Cardiac muscle cell (in vitro differentiated cells and primary cell): ENCODE measurements at places on chromosomes 1 and 21. TPM values are rescaled to one million over a fixed set of nuclear protein-coding genes. Genes with fewer than 3 reads are reported as not detected.
A peak's percentile ranks its signal among the peaks of the same experiment; 100 is the strongest.

GRCh38 chr1:201396861-201397464 lies 2.2 kb downstream of the LAD1 start:
- H3K4me1 ChIP-seq, result peaks cover 46% of the 10 kb centered on the region
- H3K27ac ChIP-seq, result no peak overlapping the region
- no peaks in the 10 kb centered on the region for H3K36me3 ChIP-seq
- no peak overlapping the region for H3K4me3 ChIP-seq

DNA sequence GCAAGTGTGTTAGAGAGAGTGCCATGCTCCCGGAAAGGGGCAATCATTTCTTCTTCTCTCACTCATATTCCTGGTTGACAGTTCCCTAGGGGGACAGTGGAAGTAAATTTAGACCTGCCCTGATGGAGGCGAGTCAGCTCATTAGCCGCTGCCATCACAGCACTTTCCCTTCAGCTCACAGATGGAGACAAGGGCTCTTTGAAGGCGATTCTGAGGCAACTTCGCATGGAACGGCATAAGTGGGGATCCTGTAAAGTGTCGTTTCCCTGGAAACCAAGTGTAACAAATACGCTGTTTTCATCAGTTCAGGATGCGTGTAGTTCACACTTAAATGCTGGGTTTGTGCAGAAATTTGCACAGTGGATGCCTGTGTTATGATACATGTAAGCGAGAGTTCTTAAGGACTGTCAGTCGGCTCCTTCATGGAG lies 114.5 kb upstream of the TMPRSS15 start:
- no peak overlapping the region for H3K4me3 ChIP-seq
- no peaks in the 10 kb centered on the region for H3K36me3 ChIP-seq
- H3K4me1 ChIP-seq, result no peaks in the 10 kb centered on the region
- no peak for DNase-seq

GRCh38 chr1:98325646-98326440 lies 335.7 kb upstream of the SNX7 start:
- H3K4me1 ChIP-seq, result no peaks in the 10 kb centered on the region
- H3K4me3 ChIP-seq, result no peak overlapping the region
- no peak overlapping the region for H3K27ac ChIP-seq
- peak; percentile 92 for DNase-seq
- no peaks in the 10 kb centered on the region for H3K36me3 ChIP-seq
- H3K27me3 ChIP-seq, result no peaks in the 10 kb centered on the region

DNA sequence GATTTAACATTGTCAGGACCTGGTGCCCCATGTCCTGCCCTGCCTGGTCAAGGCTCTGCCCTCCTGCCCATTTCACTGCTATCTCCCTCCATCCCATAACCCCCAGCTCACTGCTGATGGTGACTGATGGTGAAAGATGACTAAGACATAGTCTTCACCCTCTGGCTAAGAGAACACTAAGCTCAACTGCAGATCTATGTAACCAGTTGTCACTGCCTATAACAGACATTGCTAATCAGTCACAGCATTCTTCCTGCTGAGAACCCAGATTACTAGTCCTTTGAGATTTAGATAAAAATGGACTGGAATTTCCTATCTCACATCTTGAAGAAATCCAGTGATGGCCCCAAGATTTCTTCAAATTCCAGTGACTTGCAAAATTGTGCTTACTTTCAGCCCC lies 8.0 kb upstream of the ZNF362 start:
- H3K27me3 ChIP-seq, result no peaks in the 10 kb centered on the region
- H3K27ac ChIP-seq, result no peak overlapping the region
- no peak for DNase-seq
- H3K36me3 ChIP-seq, result no peaks in the 10 kb centered on the region
- H3K4me3 ChIP-seq, result no peak overlapping the region
- no peaks in the 10 kb centered on the region for H3K4me1 ChIP-seq

GRCh38 chr1:63713041-63713440 lies 60.8 kb upstream of the ROR1 start:
- DNase-seq, result no peak
- no peak overlapping the region for H3K27ac ChIP-seq
- no peak overlapping the region for H3K4me3 ChIP-seq

- H3K27me3 ChIP-seq, result peaks cover 13% of the 10 kb centered on the region
- H3K4me3 ChIP-seq, result no peak overlapping the region
- H3K27ac ChIP-seq, result no peak overlapping the region
- H3K4me1 ChIP-seq, result no peaks in the 10 kb centered on the region
- no peak for DNase-seq
Observed at GRCh38 chr1:100530880-100531487, 7.0 kb upstream of the GPR88 start.

DNA sequence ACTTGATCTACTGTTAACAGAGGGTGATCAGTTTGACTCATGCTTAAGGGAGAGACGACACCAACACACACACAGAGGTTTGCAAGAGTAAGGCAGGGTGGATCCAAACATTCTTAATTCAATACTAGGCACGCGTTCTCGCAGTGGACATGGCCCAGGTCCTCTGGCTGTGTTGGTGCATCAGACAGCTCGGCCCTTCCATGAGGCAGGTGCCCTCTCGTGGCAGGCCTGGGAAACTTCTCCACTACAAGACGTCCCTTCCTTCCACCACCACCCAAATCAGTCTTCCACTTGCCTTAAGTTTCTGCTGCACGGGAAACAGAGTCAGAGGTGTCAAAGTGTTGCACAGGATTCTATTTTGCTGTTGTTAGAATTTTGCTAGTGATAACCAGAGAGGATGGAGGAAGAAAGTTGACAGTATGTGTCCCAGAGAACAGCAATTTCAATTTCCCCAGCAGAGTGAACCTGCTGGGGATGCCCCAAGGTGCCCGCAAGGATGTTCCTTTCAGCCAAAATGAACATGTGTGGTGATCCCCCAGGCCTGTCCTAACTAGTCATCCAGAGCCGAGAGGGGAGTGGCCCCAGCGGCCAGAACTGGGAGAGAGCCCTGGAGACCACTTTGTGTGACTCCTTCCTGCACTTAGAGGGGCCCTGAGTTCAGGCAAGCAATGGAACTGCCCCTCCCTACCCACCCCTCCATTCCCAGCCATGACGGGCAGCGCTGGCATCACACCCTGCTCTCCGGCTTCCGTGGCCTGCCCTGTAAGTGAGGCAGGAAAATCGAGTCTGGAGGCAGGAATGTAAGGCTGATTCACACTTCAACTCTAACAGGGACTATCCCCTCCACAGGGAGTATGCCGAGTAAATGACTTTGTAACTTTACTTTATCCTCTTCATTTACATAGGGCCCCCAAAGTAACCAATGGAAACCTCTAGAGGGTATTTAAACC lies 34.8 kb downstream of the MX1 start:
- no peaks in the 10 kb centered on the region for H3K27me3 ChIP-seq
- no peaks in the 10 kb centered on the region for H3K4me1 ChIP-seq
- H3K4me3 ChIP-seq, result no peak overlapping the region
- no peak overlapping the region for H3K27ac ChIP-seq

- no peak overlapping the region for H3K4me3 ChIP-seq
- H3K36me3 ChIP-seq, result peaks cover 57% of the 10 kb centered on the region
- H3K27me3 ChIP-seq, result no peaks in the 10 kb centered on the region
- H3K4me1 ChIP-seq, result peaks cover 21% of the 10 kb centered on the region
- H3K27ac ChIP-seq, result no peak overlapping the region
Observed at GRCh38 chr1:201870397-201870796, 18.3 kb upstream of the SHISA4 start.

- no peaks in the 10 kb centered on the region for H3K4me1 ChIP-seq
- no peak overlapping the region for H3K4me3 ChIP-seq
- H3K27ac ChIP-seq, result no peak overlapping the region
- no peaks in the 10 kb centered on the region for H3K27me3 ChIP-seq
- no peaks in the 10 kb centered on the region for H3K36me3 ChIP-seq
- DNase-seq, result no peak
Observed at GRCh38 chr1:239891621-239892358, 199.9 kb upstream of the FMN2 start.

DNA sequence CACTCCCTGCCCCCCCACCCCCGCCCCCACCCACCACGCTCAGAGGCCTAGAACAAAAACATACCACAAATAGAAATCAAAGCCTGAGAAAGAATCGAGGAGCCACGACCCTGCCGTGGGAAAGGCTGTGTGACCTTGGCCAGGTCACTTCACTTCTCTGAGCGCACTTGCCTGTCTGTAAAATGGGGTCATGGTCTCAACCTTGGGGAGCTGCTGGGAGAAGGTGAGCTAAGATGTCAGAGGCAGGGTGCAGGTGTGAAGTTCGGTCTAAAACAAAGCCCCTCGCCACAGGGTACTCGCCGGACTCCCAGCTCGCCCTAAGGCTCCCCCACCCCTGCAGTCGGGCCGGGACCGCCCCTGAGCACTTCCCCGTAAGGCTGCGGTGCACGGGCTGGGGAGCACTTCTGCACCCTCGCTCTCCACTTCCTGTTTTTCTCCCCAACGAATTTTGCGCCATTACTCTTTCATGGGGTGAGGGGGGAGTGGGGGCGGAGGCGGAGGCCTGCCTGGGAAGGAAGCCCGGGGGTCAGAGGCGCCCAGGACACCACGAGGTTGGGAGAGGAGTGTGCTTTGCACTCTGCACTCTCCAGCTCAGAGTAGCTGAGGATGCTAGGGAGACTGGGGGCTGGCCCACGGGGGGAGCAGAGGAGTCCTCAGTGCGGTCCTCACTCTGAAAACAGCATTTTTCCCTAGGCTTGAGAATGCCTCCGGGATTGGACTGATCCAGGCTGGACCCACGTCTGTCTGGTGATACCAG lies 21.9 kb upstream of the PIK3CD start:
- no peak overlapping the region for H3K4me3 ChIP-seq
- no peak overlapping the region for H3K27ac ChIP-seq
- peaks cover 23% of the 10 kb centered on the region for H3K27me3 ChIP-seq

DNA sequence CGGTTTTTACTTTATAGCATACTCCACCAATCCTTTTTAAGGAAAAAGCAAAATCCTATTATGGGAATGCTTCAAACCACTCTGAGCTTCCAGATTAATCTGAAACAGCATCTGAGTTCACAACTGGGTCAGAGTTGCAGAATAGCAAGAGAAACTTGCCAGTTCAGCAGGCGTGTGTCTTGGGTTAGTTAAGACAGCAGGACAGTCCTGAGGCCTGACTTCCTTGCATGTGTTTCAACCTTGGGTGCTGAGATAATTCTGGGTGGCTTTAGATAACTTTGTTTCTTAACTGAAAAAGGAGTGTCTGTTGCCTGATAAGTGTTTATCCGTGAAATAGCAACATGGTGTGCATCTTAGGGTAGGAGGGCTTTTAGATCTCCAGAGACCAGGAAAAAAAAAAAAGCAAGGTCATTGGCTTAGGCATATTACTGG lies 169.2 kb downstream of the DHRS3 start:
- no peaks in the 10 kb centered on the region for H3K36me3 ChIP-seq
- H3K27ac ChIP-seq, result no peak overlapping the region
- H3K4me3 ChIP-seq, result no peak overlapping the region
- H3K27me3 ChIP-seq, result no peaks in the 10 kb centered on the region

DNA sequence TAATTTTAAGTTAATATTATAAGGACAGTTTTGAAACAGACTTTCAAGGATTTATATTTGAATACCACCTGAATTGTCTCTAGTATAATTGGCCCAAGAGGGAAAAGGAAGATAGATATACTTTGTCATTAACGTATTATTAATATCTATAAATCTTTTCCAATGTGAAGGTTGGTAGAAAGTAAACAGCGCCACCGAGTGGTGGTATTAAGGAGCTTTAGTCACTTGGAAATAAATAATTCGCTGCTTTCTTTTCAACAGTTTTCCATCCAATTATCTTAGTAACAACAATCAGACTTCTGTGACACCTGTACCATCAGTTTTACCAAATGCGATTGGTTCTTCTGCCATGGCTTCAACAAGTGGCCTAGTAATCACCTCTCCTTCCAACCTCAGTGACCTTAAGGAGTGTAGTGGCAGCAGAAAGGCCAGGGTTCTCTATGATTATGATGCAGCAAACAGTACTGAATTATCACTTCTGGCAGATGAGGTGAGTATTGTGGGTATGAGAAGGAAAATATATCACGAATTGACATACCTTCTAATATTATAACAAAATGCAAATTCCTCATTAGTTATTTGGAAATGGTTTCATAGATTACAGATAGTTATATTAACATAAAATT lies 37.7 kb downstream of the SH3GLB1 start:
- no peak overlapping the region for H3K27ac ChIP-seq
- H3K4me1 ChIP-seq, result no peaks in the 10 kb centered on the region
- DNase-seq, result peak; percentile 63

- H3K4me3 ChIP-seq, result no peak overlapping the region
- H3K27ac ChIP-seq, result no peak overlapping the region
- no peaks in the 10 kb centered on the region for H3K4me1 ChIP-seq
- H3K36me3 ChIP-seq, result no peaks in the 10 kb centered on the region
- DNase-seq, result no peak
Observed at GRCh38 chr1:77348549-77348948, 66.7 kb downstream of the AK5 start.

GRCh38 chr1:215146240-215146975 lies 63.9 kb downstream of the KCNK2 start:
- H3K36me3 ChIP-seq, result no peaks in the 10 kb centered on the region
- DNase-seq, result peak; percentile 56
- H3K27ac ChIP-seq, result no peak overlapping the region
- H3K4me3 ChIP-seq, result no peak overlapping the region
- H3K4me1 ChIP-seq, result no peaks in the 10 kb centered on the region

GRCh38 chr1:37476087-37476452 lies 1.7 kb downstream of the ZC3H12A start:
- no peak for DNase-seq
- H3K4me1 ChIP-seq, result peaks cover 8% of the 10 kb centered on the region
- H3K4me3 ChIP-seq, result no peak overlapping the region
- no peak overlapping the region for H3K27ac ChIP-seq
- H3K36me3 ChIP-seq, result peaks cover 15% of the 10 kb centered on the region

DNA sequence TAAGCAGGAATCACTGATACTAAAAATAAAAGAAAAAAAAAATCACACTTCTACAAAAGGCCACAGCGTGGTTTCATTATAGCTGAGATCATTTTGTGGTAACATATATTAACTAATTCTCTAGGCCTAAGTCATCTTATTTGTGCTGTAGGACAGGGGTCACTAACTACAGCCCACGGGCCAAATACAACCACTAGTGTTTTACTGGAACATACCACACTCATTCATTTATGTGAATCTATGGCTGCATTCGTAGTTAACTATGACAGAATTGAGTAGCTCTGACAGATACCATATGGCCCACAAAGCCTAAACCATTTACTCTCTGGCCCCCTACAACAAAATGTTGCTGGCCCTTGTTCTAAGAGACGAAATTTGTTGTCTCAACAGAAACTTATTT lies 224.4 kb downstream of the VAV3 start:
- DNase-seq, result no peak
- H3K4me1 ChIP-seq, result no peaks in the 10 kb centered on the region
- no peaks in the 10 kb centered on the region for H3K27me3 ChIP-seq
- no peaks in the 10 kb centered on the region for H3K36me3 ChIP-seq
- H3K27ac ChIP-seq, result no peak overlapping the region
- no peak overlapping the region for H3K4me3 ChIP-seq

The KLF17 gene
- not detected in 2 replicates for polyA plus RNA-seq

The NIT1 gene
- polyA plus RNA-seq, result 64.6 and 92.6 TPM in 2 replicates

The LCE2B gene
- not detected in 2 replicates for polyA plus RNA-seq

The MX1 gene
- 0.54 TPM in 1 of 2 replicates, not detected in the other for polyA plus RNA-seq

The FHL3 gene
- polyA plus RNA-seq, result 33.0 and 38.6 TPM in 2 replicates

The RERE gene
- polyA plus RNA-seq, result 70.3 and 72.5 TPM in 2 replicates

The GPA33 gene
- 0.07 and 0.35 TPM in 2 replicates for polyA plus RNA-seq

The KPRP gene
- polyA plus RNA-seq, result not detected in 2 replicates
